ENCODE measurements at places on chromosomes 6 and 20. TPM values are rescaled to one million over a fixed set of nuclear protein-coding genes. Genes with fewer than 3 reads are reported as not detected.

- no peaks in the 10 kb centered on the region for H3K36me3 ChIP-seq
- H3K27me3 ChIP-seq, result no peaks in the 10 kb centered on the region
- DNase-seq, result no peak
- H3K4me3 ChIP-seq, result no peak overlapping the region
- no peaks in the 10 kb centered on the region for H3K4me1 ChIP-seq
Measured at GRCh38 chr20:60868316-60868891, 383.7 kb upstream of the CDH4 start.

DNA sequence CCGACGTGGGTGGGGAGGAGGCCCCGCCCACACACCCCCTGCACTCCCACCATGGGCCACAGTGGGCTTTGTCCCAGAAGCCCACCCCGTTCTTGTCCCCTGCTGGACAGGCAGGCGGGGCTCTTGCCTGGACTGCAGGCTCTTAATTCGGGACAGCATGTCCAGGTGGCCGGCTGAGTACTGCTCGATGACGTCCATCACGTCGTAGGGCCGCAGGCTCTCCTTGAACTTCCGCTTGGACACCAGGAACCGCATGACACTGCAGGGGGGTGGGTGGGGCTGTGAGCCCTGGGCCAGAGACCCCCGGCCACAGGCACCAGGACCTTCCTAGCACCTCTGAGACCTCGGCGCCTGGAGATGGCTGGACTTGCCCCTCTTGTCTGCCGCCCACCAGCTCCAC lies 52.2 kb upstream of the CHRNA4 start:
- no peak for DNase-seq
- no peak overlapping the region for H3K4me3 ChIP-seq
- no peaks in the 10 kb centered on the region for H3K4me1 ChIP-seq
- no peak overlapping the region for H3K27ac ChIP-seq

DNA sequence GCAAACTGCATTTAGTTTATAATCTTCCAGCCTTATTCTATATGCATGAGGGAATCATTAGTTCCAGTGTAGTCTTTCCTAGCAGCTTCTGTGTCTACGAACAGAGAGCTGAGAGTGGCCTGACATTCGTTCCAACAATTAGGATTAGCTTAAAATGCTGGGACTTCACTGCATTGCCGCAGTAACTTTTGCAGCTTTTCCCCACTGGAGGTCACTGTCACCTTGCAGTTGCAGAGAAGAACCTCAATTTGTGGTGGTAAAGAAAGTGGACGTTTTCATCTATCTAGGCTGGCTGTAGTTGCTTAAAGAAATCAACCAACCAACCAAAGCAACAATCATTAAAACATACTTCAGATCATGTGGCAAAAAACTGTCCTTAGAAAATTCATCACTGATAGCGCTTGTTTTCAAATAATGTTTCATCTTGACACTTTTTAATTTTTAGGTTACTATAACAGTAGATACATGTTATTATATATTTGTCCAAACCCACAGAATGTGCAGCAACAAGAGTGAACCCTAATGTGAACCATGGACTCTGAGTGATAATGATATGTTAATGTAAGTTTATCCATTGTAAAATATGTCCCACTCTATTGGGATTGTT lies 12.2 kb downstream of the MYLK4 start:
- H3K27ac ChIP-seq, result peak overlapping the region; percentile 60
- H3K36me3 ChIP-seq, result no peaks in the 10 kb centered on the region
- DNase-seq, result no peak
- H3K4me3 ChIP-seq, result no peak overlapping the region
- H3K27me3 ChIP-seq, result no peaks in the 10 kb centered on the region

DNA sequence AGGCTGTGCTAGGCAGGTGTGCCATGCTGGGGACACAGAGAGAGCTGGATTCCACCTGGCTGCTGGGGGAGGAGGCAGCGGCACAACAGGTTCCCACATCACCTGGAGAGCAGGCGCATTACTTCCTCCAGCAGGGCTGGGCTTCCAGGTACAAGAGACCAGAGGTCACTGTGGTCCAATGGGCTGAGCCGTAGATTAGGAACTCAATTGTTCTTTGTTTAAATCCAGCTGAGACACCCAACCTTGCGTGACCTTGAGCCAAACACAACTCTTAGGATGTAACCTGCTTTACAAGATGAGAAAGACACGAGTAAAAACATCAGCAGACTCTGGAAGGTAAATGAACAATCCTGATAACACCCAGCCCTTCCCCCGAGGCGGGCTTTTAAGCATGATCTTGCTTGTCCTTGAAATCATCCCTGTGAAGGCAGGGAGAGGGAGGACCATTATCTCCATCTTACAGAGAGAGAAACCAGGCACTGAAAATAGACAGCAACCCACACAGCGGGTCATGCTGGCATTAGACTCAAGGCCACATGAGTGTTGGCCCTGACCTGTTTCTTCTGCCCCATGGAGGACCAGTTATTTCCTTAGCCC lies 216.5 kb upstream of the RREB1 start:
- H3K27ac ChIP-seq, result peak overlapping the region; percentile 70
- no peaks in the 10 kb centered on the region for H3K36me3 ChIP-seq
- DNase-seq, result no peak
- no peaks in the 10 kb centered on the region for H3K27me3 ChIP-seq

WFDC5 gene
- not detected for total RNA-seq

- H3K36me3 ChIP-seq, result no peaks in the 10 kb centered on the region
- H3K27ac ChIP-seq, result no peak overlapping the region
- no peak overlapping the region for H3K4me3 ChIP-seq
- no peaks in the 10 kb centered on the region for H3K4me1 ChIP-seq
Measured at GRCh38 chr6:47743744-47744143, 38.1 kb upstream of the OPN5 start.

- H3K4me1 ChIP-seq, result peaks cover 30% of the 10 kb centered on the region
- no peaks in the 10 kb centered on the region for H3K27me3 ChIP-seq
- H3K4me3 ChIP-seq, result peak overlapping the region; percentile 35
- no peaks in the 10 kb centered on the region for H3K36me3 ChIP-seq
Measured at GRCh38 chr6:16803294-16804200, 42.3 kb upstream of the ATXN1 start.

THBS2 gene
- total RNA-seq, result 16.2 TPM

CDSN gene
- not detected for total RNA-seq

GRCh38 chr6:37893257-37893656 lies 73.7 kb downstream of the ZFAND3 start:
- no peaks in the 10 kb centered on the region for H3K27me3 ChIP-seq
- DNase-seq, result no peak
- peaks cover 20% of the 10 kb centered on the region for H3K4me1 ChIP-seq
- no peak overlapping the region for H3K4me3 ChIP-seq
- no peak overlapping the region for H3K27ac ChIP-seq

BTN1A1 gene
- not detected for total RNA-seq

DNA sequence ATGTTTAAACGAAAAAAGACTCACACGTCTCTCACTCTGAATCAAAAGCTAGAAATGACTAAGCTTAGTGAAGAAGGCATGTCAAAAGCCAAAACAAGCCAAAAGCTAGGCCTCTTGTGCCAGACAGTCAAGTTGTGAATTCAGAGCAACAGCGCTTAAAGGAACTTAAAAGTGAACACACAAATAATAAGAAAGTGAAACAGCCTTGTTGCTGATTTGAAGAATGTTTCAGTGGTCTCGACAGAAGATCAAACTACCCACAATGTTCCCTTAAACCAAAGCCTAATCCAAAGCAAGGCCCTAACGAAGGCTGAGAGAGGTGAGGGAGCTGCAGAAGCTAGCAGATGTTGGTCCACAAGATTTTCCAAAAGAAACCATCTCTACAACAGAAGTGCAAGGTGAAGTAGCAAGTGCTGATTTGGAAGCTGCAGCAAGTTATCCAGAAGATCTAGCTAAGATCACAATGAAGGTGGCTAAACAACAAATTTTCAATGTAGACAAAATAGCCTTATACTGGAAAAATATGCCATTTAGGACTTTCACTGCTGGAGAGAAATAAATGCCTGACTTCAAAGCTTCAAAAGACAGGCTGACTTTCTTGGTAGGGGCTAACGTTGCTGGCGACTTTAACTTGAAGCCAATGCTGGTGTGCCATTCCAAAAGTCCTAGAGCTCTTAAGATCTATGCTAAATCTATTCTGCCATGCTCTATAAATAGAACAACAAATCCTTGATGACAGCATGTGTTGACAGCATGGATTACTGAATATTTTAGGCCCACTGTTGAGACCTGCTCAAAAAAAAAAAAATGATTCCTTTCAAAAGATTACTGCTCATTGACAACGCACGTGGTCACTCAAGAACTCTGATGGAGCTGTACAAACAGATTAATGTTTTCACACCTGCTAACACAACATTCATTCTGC lies 40.3 kb downstream of the SEC63 start:
- H3K4me1 ChIP-seq, result no peaks in the 10 kb centered on the region
- no peak for DNase-seq
- no peak overlapping the region for H3K27ac ChIP-seq
- peaks cover 59% of the 10 kb centered on the region for H3K36me3 ChIP-seq
- H3K4me3 ChIP-seq, result no peak overlapping the region

PCSK2 gene
- total RNA-seq, result 1.6 TPM

DNA sequence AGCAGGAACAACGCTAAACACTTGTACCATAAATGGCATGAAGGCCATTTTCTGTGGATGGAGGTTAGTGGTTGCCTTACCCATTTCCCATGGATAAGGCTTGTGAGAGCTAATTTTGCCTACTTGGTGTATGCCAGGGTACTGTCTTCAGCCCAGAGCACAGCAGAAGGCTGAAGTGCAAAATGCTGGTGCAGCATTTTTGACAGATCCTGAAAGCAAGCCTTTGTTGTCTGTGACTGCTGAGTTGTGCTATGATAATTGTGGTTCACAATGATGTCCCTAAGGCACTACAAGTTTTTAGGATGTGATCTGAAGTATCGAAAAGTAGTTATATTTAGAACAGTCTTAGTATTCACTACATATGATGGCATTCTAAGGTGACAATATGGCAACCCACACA lies 14.7 kb upstream of the HMGN3 start:
- H3K27ac ChIP-seq, result no peak overlapping the region
- H3K4me1 ChIP-seq, result no peaks in the 10 kb centered on the region
- H3K27me3 ChIP-seq, result no peaks in the 10 kb centered on the region
- H3K4me3 ChIP-seq, result no peak overlapping the region
- no peaks in the 10 kb centered on the region for H3K36me3 ChIP-seq
